ENCODE measurements at places on chromosomes 3 and 15. TPM values are rescaled to one million over a fixed set of nuclear protein-coding genes. Genes with fewer than 3 reads are reported as not detected.

GRCh38 chr3:62065985-62066693, 307.2 kb downstream of the FEZF2 start:
- DNase-seq: no peak

DNA sequence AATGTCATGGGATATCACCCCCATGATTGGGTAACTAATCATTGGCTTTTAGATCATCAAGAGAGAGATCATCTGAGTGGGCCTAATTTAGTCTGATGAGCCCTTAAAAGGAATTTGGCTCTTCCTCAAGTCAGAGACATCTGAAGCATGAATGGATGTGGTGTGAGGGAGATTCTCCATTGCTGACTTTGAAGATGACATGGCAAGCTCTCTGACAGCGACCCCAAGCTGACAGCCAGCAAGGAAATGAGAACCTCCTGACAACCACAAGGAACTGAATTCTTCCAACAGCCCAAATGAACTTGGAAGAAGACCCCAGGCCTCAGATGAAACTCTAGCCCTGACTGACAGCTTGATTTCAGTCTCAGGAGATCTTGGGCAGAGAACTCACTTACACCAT, 108.4 kb upstream of the SPATA12 start:
- no peak for DNase-seq

GRCh38 chr15:60787837-60788691, 309.1 kb upstream of the ICE2 start:
- no peak for DNase-seq

GRCh38 chr3:45807133-45807532, 10.8 kb upstream of the SLC6A20 start:
- no peak for DNase-seq

DNA sequence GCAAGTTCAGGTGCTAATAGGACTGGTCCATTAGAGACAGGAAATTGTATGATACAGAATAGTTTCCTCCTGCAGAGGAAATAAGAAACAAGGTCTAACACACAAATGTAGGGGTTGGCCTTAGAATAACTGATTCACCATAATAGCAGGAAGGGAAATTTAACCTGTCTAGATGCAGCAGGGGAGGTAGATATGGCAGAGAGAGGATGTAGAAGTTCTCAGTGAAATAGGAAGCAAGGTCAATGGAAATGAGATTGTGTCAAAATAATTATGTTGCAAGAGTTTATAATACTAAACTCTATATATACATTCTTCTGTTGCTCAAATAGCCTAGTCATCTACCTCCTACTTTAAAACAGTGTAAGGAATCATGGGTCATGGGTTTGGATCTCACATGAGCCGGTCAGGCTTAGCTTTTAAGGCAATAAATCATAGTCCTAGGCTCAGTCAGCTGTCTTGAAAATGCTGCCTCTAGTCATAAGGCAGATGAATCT, 17.0 kb downstream of the BCL2A1 start:
- DNase-seq: no peak

- no peak for DNase-seq
Measured at GRCh38 chr3:133412183-133413132, 12.6 kb downstream of the BFSP2 start.

- DNase-seq: no peak
Measured at GRCh38 chr15:62549345-62549970, 384.4 kb upstream of the C2CD4B start.

DNA sequence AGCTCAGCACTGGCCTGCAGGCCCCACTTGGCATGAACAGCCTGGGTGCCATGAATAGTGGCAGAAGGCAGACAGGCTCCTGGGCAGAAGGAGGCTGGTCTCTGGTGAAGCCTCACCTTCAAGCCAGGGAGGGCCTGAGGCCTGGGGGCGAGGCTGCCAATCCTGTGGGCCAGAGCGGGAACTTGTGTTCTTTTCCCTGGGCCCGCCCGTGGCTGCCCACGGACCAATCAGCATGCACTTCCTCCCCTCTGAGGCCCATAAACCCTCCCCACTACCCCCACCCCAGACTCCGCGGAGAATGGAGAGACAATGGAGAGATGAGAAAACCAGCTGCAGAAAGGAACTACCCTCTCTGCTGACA, 283.8 kb upstream of the ROBO1 start:
- no peak for DNase-seq

GRCh38 chr3:126932188-126932931, 50.6 kb upstream of the PLXNA1 start:
- DNase-seq: no peak

GRCh38 chr15:85404918-85405866, 24.8 kb downstream of the AKAP13 start:
- DNase-seq: no peak

Gene SNX22
- not detected for total RNA-seq

Gene SLC15A2
- 4.7 TPM for total RNA-seq

Measured in esophagus squamous epithelium (tissue), 5 donors.